ENCODE measurements at places on chromosomes 3 and 15.

DNA sequence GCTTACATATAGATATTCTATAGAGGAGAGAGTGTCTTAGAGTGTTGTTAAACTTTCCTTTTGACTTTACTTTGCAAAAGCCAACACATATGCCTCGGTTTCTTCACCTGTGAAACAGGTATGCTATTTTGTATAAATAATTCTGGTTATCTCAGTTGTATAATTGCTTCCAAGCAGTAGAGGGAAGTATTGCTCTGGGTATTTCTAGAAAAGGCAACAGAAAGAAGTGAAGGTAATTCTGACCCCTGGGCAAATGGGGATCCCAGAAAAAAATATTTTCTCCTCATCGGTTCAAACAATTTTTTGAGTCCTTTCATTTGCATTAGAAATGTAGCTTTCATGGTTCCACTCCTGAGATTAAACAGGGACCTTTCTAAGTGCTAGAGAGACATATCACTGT, 216.5 kb upstream of the SEMA6D start:
- no peak for DNase-seq

GRCh38 chr3:41710646-41711388, 251.1 kb downstream of the ULK4 start:
- no peak for DNase-seq

- DNase-seq: no peak
These were observed 21.0 kb downstream of the MBNL1 start for GRCh38 chr3:152289708-152290107.

DNA sequence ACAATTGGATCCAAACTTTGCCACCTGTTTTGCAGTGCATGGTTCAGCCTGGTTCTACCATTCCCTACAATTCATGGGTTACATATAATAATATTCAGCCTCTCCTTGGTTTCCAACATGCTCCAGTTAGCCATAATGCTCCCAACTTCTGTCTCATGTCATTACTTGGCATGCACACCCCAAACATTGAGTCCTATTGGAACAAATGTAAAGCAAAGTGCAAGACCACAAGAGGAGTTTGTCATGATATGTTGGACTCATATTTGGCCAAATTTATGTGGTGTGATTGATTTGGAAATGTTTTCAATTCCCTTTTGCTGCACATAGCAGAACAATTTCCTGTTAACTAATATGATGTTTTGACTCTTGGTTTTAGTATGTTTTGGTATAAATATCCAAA, 50.2 kb downstream of the KCNAB1 start:
- no peak for DNase-seq

- DNase-seq: no peak
These were observed 11.9 kb upstream of the LEKR1 start for GRCh38 chr3:156814295-156814694.

- DNase-seq: no peak
These were observed 9.4 kb downstream of the IGSF11 start for GRCh38 chr3:119025171-119025795.

DNA sequence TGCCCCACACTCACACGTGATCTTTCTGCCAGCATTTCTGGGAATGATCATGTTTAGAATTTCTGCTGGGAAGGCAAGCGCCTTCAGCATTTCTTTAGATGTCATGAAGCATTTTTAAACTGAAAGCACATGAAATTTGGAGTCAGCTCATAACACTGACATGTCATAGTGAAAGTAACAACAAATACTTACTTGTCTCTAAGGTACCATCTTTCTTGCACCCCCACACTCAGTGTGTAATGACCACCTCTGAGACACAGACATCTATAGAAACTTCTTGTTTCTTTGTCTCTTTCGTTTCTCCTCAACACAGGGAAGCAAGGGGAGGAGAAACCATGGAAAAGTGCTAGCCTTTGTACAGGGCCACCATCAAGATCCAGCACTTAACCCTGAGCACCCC, 171.7 kb downstream of the RORA start:
- no peak for DNase-seq

GRCh38 chr3:47432673-47433072, 43.1 kb downstream of the SCAP start:
- DNase-seq: no peak
